CD4-positive, alpha-beta T cell treated with Interleukin-15 for 4 hours (primary cell): ENCODE measurements at places on chromosomes 4 and X.

DNA sequence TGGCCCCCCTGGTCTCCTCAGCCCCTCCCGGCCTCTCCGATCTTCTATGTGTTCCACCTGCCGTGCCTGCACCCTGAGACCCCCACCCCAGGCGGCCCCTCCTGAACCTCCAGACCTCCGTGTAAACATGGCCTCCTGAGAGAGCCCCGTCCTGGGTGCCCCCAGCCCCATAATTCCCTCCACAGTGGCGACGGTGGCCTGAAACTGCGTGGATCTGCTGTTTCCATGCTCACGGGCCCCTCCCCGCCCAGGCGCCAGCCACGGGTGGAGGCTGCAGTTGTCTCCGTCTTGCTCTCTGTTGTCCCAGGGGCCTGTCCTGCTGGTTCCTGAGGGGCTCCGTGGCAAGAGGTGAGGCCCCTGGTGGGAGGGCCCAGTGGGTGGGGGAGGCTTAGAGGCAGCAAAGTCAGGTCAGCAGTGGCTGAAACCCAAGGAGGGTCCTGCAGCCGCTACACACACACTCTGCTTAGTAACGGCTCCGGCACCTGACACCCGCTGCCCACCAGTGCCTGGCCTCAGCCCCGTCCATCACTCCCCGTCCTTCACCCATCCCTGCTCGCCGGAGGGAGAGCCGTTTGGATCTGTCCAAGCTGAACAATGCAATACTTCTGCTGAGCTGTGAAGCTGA, 75.8 kb downstream of the FAM53A start:
- DNase-seq, result no peak

GRCh38 chr4:123832173-123833026, 435.8 kb downstream of the SPRY1 start:
- DNase-seq, result no peak

DNA sequence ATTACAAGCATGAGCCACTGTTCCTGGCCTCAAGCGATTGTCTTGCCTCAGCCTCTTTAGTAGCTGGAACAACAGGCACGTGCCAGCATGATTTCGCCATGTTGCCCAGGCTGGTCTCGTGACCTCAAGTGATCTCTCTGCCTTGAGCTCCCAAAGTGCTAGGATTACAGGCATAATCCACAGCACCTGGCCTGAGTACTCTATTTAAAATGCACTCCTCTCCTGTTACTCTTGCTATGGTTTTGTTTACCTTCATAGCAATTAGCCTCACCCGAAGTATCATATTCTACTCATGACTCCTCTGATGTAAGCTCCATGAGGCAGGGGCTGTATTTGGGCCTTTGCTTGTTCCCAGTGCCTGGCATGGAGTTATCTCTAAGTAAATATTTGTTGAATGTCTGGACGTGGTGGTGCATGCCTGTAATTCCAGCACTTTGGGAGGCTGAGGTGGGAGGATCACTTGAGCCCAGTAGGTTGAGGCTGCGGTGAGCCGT, 92.5 kb upstream of the SLC34A2 start:
- no peak for DNase-seq

DNA sequence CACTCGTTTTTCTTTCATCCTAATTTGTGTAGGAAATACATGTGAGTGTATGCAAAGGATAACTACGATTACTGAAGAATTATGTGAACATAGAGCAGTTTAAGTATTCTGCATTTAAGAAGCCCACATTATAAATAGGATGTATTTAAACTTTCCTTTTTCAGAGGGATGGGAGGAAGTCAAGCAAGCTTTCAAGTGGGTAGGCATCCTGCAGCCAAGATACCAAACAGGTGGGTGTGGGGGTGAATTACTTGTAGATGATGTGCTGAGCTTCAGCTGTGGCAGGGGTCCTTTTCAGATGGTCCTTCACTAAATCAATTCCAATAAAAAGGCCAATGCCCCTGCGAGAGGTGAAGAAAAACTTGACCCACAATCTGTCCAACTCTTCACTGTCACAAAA, 16.3 kb downstream of the ETNPPL start:
- DNase-seq, result no peak

DNA sequence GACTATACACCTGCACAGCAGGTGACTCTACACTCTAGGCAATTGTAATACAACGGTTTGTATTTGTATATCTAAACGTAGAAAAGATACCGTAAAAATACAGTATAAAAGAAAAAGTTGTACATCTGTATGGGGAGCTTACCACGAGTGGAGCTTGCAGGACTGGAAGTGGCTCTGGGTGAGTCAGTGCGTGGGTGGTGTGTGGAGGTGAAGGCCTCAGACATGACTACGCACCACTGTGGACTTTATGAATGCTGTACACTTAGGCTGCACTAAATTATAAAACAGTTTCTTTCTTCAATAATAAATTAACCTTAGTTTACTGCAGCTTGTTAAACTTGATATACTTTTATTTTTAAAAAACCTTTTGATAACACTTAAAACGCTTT, 85.0 kb upstream of the FAT1 start:
- DNase-seq, result no peak

DNA sequence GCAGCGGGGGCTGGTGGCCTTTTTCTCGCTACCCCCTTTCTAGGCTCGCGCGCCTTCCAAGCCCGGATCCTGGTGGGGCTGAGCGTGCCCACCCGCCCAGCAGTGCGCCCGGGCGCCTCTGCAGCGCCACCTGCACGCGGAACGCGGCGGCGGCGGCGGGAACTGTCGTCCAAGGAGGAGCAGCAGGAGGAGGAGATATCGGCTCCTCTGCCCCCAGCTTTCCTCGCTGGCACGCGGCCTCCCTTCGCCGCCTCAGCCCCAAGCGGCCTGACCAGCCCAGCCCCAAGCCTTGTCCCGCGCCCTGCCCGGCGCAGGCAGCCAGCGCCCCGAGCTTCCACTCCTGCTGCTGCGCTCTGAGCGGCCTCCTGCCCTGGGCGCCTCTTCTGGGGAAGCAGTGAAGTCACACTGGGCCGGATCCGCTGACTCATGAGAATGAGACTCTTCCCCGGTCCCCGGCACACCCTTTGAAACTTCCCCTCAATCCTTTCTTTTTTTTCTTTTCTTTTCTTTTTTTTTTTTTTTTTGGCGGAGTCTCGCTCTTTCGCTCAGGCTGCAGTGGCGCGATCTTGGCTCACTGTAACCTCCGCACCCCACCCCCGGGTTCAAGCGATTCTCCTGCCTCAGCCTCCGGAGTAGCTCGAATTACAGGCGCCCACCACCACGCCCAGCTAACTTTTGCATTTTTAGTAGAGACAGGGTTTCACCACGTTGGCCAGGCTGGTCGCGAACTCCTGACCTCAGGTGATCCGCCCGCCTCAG, 10.6 kb upstream of the ELF4 start:
- DNase-seq, result peak; percentile 67

DNA sequence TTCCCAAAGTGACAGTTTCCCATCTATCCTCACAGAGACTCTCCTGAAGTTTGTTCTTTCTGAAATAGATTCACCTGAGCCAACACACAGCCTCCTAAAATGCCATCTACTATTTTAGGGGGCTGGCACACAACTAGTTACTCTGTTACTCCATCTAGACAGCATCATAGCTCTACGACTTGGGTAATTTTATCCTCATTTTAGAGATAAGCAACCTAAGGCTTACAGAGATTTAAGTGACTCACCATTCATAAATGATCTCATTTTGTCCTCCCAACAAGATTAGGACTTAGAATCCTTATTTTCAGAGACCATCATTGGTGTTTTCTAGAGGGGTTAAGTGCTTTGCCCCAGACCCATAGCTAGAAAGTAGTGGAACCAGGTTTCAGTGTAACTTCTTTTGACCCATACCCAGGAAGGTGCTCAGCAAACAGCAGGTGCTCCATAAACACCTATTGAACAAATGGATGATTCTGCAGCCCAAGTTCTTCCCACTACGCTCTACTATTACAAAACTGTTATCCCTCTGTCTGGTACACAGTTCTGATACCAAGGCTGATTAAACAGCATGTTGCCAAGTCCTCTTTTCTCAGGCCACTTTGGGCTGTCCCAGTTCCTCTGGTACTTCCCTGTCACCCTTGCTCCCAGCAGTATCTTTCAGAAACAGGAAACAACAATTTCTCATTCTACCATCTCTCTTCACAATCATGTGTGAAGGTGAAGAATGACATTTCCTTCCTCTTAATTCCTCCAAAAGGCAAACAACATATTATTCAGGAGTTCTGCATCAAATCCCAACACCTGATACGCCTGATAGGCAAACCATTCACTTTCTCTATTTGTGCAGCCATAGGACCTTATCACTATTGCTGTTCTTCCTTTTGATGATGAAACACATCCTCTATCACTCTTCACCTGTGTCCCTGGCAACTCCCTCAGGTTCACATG, 304.7 kb upstream of the TAPT1 start:
- DNase-seq, result no peak

- no peak for DNase-seq
These were observed 43.4 kb upstream of the CLNK start for GRCh38 chr4:10728016-10728415.

DNA sequence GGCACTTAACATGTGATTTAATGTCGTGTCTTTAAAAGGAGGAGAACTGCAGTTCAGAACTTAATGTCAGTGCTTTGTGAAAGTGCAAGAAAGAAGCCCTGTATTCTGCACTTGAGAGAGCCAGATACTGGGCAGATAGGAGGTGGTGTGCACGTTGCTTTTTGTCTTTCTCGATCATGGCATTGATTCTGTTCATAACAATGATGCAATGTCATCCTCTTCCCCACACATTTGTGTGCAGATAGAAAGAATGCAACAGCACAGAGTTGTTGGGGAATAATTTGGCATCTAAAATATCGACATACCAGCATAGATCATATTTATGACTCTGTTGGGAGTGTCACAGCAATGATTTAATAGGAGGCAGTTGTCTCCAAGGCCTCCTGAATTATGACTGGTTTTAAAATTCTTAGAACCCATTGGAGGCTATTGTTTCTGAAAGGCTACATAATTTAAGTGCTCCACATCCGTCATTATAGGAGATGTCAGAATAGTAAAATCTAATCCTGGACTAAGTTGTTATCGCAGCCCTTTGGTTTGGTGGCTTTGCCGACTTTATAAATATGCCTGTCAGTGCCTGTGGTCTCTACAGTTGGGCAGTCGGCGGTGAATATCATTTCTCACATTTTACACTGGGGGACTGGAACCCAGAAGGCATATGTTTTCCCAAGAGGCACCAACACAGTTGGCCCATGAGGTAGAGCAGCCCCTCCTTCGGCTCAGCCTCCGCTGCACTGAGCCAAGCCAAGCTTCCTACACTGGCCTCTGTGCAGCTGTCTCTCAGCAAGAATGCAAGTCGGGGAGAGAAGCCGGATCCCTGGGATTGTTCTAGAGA, 124.9 kb downstream of the PTTG2 start:
- no peak for DNase-seq

- no peak for DNase-seq
These were observed 23.1 kb downstream of the BANK1 start for GRCh38 chr4:101813604-101814003.

DNA sequence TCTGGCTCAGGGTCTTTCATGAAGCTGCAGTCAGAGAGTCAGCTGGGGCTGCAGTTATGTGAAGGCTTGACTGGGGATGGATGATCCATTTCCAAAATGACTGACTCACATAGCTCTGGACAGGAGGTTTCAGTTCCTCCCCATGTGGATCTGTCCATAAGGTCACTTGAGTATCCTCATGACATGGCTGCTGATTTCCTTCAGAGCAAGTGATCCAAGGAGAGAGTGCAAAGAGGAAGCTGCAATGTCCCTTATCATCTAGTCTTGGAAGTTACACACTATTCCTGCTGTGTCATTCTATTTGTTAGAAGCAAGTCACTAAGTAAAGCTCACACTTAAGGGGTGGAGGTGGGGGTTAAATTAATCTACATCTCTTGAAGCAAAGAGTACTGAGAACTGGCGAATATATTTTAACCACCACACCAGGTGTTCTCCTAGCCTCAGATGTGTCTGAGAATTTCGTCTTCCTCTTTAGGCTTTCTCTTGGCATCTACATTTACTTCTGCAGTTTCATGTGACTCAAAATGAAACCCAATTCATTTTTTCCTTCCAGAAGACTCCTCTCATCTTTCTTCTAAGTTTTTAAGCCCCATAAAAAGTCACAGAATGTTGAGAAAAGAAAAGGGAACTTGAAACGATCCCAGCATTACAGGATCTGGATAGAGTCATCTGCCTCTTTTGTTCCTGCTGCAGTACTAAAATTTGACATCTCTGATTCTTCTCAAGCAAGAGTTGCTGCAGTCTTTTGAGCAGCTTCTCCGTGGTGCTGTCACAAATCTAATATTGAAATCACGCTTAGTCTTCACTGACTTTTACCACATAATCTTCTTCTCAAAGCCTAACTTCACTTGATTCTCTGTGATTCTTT, 3.8 kb upstream of the GRPR start:
- no peak for DNase-seq

DNA sequence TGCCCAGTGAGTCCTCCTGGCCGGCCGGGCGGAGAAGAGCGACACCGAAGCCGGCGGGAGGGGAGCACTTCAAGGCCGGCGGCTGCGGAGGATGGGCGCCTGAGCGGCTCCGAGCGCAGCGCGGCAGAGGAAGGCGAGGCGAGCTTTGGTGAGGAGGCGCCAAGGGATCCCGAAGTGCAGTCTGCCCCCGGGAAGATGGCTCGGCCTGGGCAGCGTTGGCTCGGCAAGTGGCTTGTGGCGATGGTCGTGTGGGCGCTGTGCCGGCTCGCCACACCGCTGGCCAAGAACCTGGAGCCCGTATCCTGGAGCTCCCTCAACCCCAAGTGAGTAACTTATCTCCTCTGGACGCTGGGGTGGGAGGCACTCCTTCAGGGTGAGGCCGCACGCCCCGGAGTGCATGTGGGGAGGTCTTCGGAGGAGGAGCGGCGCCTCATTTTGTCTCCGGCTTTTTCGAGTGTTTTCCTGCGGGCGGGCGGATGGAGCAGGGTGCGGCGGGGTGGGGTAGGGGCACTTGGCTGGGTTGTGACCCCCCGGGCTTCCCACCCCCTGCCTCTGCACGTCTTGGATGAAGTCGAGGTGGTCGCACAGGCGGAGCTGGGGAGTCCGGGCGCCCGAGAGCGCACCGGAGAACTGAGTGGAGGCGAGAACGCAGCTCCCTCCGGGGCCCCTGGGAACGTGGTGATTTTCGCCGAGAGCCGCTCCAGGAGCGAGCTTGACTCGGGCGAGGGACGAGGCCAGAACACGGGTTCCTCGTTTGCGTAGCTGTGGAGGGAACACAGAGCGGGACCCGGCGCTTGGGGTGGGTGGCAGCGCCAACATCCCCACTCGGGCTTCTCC, 979 bp downstream of the EFNB1 start:
- DNase-seq, result no peak

GRCh38 chr4:102789317-102789717, 28.5 kb upstream of the MANBA start:
- no peak for DNase-seq

DNA sequence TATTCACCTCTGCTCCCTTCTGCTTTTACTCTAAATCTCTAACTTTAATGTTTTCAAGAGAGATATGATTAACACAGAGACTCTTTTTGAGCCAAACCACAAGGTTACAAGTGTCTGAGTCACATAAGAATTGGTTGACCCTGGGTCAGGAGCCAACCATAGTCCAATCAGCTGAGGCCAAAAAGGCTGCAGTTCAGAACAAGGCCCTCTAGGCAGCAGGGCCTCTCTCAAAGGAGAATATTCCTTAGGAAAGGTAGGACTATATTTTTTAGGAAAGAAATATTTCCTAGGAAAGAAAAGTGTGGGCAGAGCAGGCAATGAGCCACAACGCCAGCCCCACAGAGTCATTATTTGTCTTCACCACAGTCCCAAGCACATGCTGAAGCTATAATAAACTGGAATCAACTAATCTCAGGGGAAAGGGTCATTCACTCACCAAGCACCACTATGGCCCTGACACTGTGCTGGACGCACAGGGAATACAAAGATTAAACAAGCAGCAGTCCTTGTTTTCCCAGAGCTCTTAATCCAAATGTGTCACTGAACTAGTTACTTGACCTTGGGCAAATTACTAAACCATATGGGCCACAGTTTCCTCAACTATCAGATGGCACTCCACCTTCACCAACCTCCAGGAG, 2.2 kb downstream of the ATP8A1 start:
- DNase-seq, result peak; percentile 33
